ENCODE measurements at places on chromosomes 3 and 15.

DNA sequence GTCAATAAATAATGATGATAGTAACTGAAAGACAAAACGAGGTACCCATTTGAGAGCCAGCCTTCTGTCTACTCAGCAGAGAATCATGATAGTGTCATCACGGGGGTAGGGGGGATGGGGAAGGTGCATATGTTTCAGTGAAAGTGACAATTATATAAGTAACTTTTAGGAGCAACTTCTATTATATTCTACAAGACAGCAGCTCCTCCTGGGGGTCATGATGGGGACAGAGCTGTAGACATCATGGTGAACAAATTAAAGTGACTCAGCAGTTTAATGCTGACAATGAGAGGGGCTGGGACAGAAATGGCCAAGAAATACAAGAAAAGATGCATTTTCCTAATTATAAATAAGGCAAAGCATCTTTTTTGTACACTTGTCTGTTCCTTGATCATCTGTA, 11.8 kb downstream of the CAPN3 start:
- no peaks in the 10 kb centered on the region for H3K36me3 ChIP-seq
- no peak overlapping the region for H3K27ac ChIP-seq
- H3K4me3 ChIP-seq = no peak overlapping the region
- no peak for DNase-seq

DNA sequence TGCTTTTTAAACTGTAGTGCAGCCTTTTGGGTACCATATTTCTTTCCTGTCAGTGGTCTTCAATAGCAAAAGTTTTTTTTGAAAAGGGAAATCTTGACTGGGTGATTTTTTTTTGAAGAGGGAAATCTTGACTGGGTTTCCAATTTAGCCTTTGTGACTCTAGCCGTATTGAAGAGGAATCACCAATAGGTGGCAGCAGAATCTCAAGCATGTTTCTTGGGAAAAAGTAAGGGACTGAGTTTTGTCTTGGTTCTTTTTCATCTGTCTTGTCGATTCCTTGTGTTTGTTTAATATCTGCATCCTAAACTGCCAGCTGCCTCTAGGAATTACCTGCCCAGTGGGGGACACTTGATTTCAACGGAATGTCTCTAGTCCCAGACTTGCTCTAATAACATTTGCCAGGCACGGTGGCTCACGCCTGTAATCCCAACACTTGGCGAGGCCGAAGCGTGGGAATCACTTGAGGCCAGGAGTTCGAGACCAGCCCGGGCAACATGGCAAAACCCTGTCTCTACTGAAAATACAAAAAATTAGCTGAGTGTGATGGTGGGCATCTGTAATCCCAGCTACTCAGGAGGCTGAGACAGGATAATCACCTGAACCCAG, 89.2 kb downstream of the RBPMS2 start:
- no peaks in the 10 kb centered on the region for H3K4me1 ChIP-seq
- no peaks in the 10 kb centered on the region for H3K27me3 ChIP-seq
- no peak overlapping the region for H3K4me3 ChIP-seq
- H3K36me3 ChIP-seq = peaks cover 26% of the 10 kb centered on the region

GRCh38 chr3:31367518-31367917, 165.2 kb upstream of the STT3B start:
- no peak overlapping the region for H3K27ac ChIP-seq
- H3K4me3 ChIP-seq = no peak overlapping the region
- peaks cover 5% of the 10 kb centered on the region for H3K4me1 ChIP-seq
- H3K27me3 ChIP-seq = no peaks in the 10 kb centered on the region
- H3K36me3 ChIP-seq = no peaks in the 10 kb centered on the region
- DNase-seq = no peak

DNA sequence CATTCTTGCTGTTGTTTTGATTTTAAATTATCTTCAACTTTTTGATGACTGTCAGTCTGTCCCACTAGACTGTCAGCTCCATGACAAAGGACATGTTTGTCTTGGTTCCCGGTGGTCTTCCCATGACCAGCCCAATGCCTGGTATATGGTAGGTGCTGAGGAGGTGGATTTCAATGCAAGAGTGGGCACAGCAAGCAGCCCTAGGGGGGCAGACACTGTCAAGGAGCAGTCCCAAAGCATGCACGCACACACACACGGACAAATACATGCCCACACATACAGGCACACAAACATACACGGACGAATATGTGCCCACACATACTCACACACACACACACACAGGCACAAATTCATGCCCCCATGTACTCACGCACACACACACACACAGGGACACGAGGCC, 12.0 kb downstream of the KLF15 start:
- no peak for DNase-seq
- no peaks in the 10 kb centered on the region for H3K4me1 ChIP-seq
- no peaks in the 10 kb centered on the region for H3K27me3 ChIP-seq
- no peak overlapping the region for H3K4me3 ChIP-seq
- no peaks in the 10 kb centered on the region for H3K36me3 ChIP-seq

GRCh38 chr3:7025581-7026300, 164.8 kb downstream of the GRM7 start:
- no peaks in the 10 kb centered on the region for H3K27me3 ChIP-seq
- no peak overlapping the region for H3K27ac ChIP-seq
- H3K4me1 ChIP-seq = no peaks in the 10 kb centered on the region
- peak; percentile 18 for DNase-seq

- peaks cover 2% of the 10 kb centered on the region for H3K4me1 ChIP-seq
- H3K27ac ChIP-seq = no peak overlapping the region
- no peak overlapping the region for H3K4me3 ChIP-seq
- no peaks in the 10 kb centered on the region for H3K27me3 ChIP-seq
Observed at GRCh38 chr15:35444557-35445204, 101.3 kb downstream of the DPH6 start.

- no peak for DNase-seq
- H3K4me1 ChIP-seq = no peaks in the 10 kb centered on the region
- H3K27ac ChIP-seq = no peak overlapping the region
- no peaks in the 10 kb centered on the region for H3K36me3 ChIP-seq
Observed at GRCh38 chr3:169861871-169862270, 7.9 kb downstream of the LRRC31 start.

GRCh38 chr3:36648241-36649034, 115.9 kb downstream of the DCLK3 start:
- no peaks in the 10 kb centered on the region for H3K27me3 ChIP-seq
- H3K36me3 ChIP-seq = no peaks in the 10 kb centered on the region
- no peak overlapping the region for H3K4me3 ChIP-seq
- DNase-seq = peak; percentile 86
- no peak overlapping the region for H3K27ac ChIP-seq

- peak; percentile 78 for DNase-seq
- H3K4me1 ChIP-seq = peaks cover 13% of the 10 kb centered on the region
- peak overlapping the region; percentile 4 for H3K27ac ChIP-seq
- no peaks in the 10 kb centered on the region for H3K36me3 ChIP-seq
Observed at GRCh38 chr3:16349986-16350596, 85.1 kb downstream of the OXNAD1 start.

GRCh38 chr15:89998141-89998661, 2.9 kb upstream of the ZNF710 start:
- no peaks in the 10 kb centered on the region for H3K36me3 ChIP-seq
- no peak overlapping the region for H3K4me3 ChIP-seq
- H3K4me1 ChIP-seq = peaks cover 13% of the 10 kb centered on the region

GRCh38 chr15:58684036-58684710, 65.3 kb downstream of the ADAM10 start:
- no peak overlapping the region for H3K27ac ChIP-seq
- no peak for DNase-seq
- H3K36me3 ChIP-seq = no peaks in the 10 kb centered on the region
- H3K4me3 ChIP-seq = no peak overlapping the region
- no peaks in the 10 kb centered on the region for H3K4me1 ChIP-seq

GRCh38 chr3:184259396-184259877, 1.9 kb downstream of the CAMK2N2 start:
- DNase-seq = no peak
- no peak overlapping the region for H3K4me3 ChIP-seq
- H3K27me3 ChIP-seq = peaks cover 32% of the 10 kb centered on the region
- H3K4me1 ChIP-seq = peaks cover 5% of the 10 kb centered on the region
- no peaks in the 10 kb centered on the region for H3K36me3 ChIP-seq

GRCh38 chr3:71485896-71486295, 97.6 kb downstream of the FOXP1 start:
- DNase-seq = no peak
- H3K36me3 ChIP-seq = no peaks in the 10 kb centered on the region
- no peak overlapping the region for H3K27ac ChIP-seq
- no peaks in the 10 kb centered on the region for H3K4me1 ChIP-seq
- no peak overlapping the region for H3K4me3 ChIP-seq

- H3K36me3 ChIP-seq = peaks cover 12% of the 10 kb centered on the region
- H3K27ac ChIP-seq = no peak overlapping the region
- no peaks in the 10 kb centered on the region for H3K27me3 ChIP-seq
- DNase-seq = no peak
- H3K4me3 ChIP-seq = no peak overlapping the region
- H3K4me1 ChIP-seq = no peaks in the 10 kb centered on the region
Observed at GRCh38 chr3:195876297-195877064, 31.9 kb downstream of the TNK2 start.

GRCh38 chr15:50166216-50166615, 15.8 kb upstream of the SLC27A2 start:
- H3K4me3 ChIP-seq = no peak overlapping the region
- peak overlapping the region; percentile 57 for H3K27ac ChIP-seq
- H3K27me3 ChIP-seq = no peaks in the 10 kb centered on the region

DNA sequence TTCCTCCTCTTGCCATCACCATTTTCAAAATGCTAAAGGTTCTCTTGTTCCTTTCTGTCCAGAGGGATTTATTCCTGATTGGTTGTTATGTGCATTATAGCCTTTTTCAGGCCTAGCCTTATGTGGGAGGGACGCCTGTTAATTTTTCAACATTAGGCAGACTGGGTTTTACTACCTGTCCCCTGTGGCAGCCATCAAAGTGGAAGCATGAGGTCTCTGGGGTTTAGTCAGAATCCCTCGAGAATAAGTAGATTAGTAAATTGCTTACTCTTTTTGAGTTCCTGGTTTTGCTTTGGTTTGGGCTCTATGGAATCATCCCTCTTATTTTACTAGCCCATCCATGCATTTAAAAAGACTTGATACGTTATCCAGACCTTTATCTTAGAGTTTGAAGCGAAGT, 32.4 kb downstream of the PAK2 start:
- H3K27me3 ChIP-seq = no peaks in the 10 kb centered on the region
- H3K4me1 ChIP-seq = no peaks in the 10 kb centered on the region
- no peak for DNase-seq
- no peak overlapping the region for H3K4me3 ChIP-seq
- H3K27ac ChIP-seq = no peak overlapping the region

DNA sequence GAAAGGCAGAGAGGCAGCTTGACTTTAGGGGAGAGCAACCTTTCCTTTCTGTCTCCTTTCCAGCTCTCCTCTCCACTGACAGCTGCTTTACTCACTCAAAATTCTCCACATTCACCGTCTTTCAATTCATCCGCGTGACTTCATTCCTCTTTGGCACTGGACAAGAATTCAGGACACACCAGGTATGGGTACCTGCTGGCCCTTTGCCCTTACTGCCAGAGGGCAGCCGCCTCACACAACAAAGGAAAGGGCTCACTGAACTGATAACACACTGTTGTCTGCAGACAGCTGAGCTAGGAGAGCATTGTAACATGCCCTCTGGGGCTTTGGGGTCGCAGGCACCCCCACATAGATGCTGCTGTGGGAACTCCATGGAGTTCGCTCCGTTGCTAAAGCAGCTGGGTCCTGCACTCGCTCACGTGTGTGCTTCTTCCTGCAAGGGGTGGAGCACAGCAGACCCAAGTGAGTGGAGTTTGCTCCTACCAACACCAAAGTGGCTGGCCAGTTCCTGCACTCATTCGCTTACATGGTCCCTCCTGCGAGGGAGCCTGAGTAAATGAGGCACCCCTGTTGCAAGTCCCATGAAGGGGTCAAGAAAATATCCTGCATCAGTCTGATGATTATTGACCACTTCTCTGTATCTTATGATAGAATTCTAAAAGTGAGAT, 79.0 kb upstream of the SGO1 start:
- H3K4me3 ChIP-seq = no peak overlapping the region
- no peak for DNase-seq
- no peaks in the 10 kb centered on the region for H3K4me1 ChIP-seq
- no peaks in the 10 kb centered on the region for H3K36me3 ChIP-seq
- H3K27ac ChIP-seq = no peak overlapping the region
- H3K27me3 ChIP-seq = no peaks in the 10 kb centered on the region

- H3K27me3 ChIP-seq = no peaks in the 10 kb centered on the region
- no peaks in the 10 kb centered on the region for H3K36me3 ChIP-seq
- H3K4me3 ChIP-seq = no peak overlapping the region
- DNase-seq = no peak
- H3K4me1 ChIP-seq = no peaks in the 10 kb centered on the region
Observed at GRCh38 chr15:58420579-58421043, 11.2 kb upstream of the LIPC start.

DNA sequence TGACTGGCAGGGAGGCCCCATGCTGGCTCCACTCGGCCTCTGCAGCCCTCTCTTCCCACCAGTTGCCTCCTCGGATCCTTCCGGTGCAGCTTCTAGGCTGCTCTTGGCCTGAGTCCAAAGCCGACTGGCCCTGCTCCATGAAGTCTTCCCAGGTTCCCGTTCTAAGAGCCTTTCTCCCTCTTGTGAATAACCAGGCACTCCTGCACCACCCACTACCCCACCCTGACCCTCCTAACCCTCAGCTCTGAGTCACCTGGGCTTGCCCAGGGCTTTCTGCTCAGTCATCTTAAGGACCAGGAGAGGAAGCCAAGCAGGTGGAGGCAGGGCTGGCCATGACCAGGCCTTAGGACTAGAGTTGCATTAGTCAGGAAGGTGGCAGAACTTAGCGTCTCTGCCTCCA, 28.1 kb upstream of the CNBP start:
- no peak overlapping the region for H3K4me3 ChIP-seq
- H3K27me3 ChIP-seq = no peaks in the 10 kb centered on the region
- peak; percentile 92 for DNase-seq

GRCh38 chr3:188401244-188401993, 247.5 kb downstream of the LPP start:
- H3K36me3 ChIP-seq = peaks cover 1% of the 10 kb centered on the region
- H3K27ac ChIP-seq = no peak overlapping the region
- no peaks in the 10 kb centered on the region for H3K27me3 ChIP-seq
- H3K4me3 ChIP-seq = no peak overlapping the region
- no peaks in the 10 kb centered on the region for H3K4me1 ChIP-seq

DNA sequence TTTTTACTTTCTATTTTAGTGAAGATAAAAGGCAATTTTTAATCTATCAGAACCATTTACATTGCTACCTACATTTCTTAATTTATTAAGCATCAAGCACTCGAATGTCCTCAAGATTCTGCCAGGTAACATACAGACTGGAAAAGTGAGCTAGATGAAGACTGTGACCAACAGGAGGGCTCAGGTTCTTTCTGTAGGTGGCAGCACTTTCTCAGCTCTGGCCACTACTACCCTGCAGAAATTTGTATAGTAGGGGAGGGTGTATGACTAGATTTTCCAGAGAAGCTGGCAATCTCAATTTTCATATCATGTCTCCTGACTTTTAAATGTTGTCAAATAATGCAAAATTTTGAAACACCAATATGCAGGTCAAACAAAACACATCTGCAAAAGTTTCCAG, 165.0 kb upstream of the SUCLG2 start:
- DNase-seq = no peak
- no peaks in the 10 kb centered on the region for H3K27me3 ChIP-seq
- no peaks in the 10 kb centered on the region for H3K36me3 ChIP-seq
- H3K27ac ChIP-seq = no peak overlapping the region
